ENCODE measurements at places on chromosomes 13 and 19. TPM values are rescaled to one million over a fixed set of nuclear protein-coding genes. Genes with fewer than 3 reads are reported as not detected.

ABHD8 gene
- 12.5 TPM for total RNA-seq

ACP7 gene
- total RNA-seq, result 0.45 TPM

APBA3 gene
- total RNA-seq, result 15.5 TPM

NOVA2 gene
- 0.27 TPM for total RNA-seq

SIGLEC14 gene
- not detected for total RNA-seq

ZNF507 gene
- total RNA-seq, result 17.1 TPM

CCDC70 gene
- not detected for total RNA-seq

HIF3A gene
- 0.49 TPM for total RNA-seq

SMIM44 gene
- not detected for total RNA-seq

FAM174C gene
- total RNA-seq, result 25.2 TPM

ZNF699 gene
- 8.9 TPM for total RNA-seq

IFNL1 gene
- not detected for total RNA-seq

CACNG6 gene
- not detected for total RNA-seq

CNFN gene
- total RNA-seq, result not detected

PDCD2L gene
- total RNA-seq, result 6.7 TPM
